ENCODE measurements at places on chromosomes 12 and 14.

DNA sequence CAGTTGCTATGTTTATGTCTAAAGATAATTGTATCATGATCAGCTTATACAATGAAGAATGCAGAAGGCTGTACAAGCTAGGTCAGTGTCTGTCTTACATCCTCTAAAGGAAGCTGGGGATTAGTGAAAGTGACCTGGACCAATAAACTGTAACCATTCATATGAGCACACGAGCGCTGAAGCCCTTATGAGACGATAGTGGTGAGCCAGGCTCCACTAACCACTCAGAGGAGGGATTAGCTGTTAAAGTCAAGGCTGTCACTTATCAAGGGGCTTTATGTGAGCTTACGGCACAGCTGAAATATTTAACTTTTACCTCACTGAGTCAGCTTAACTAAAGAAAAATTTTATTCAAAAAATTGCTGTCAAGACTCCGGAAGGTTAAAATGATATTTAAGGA, 30.3 kb downstream of the NDUFA12 start:
- DNase-seq, result no peak

GRCh38 chr14:42140831-42141279, 534.2 kb downstream of the LRFN5 start:
- DNase-seq, result peak; percentile 10

DNA sequence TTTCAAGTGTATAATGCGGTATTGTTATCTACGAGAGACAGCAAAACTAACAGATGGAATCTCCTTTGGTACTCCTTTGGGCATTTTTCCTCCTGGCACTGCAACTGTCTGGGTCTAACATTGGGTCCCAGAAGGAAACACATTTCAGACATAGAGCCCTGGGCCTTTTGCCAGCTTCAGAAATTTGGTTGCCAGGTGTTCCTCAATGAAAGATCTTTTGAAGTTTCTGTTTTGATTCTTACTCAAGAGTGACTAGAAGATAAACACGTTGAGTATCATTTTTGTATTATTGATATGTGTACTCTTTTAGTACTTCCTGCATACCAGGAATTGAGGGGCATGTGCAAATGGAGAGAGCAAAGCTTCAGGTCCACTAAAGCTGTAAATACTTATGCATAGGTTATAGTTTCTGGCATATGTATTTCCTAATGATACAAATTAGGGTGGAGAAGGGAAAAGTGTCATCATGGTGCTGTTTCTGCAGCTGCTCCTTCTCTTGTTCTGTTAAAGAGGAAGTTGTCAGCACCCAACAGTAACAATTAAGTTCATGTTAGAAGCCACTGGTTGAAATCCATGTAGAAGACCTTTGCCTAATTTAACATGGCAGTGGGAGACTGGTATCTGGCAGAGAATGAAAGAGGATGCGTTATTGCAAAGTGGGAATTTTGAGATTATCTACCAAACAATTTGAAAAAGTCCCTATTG, 53.5 kb downstream of the SLC38A6 start:
- DNase-seq, result no peak

DNA sequence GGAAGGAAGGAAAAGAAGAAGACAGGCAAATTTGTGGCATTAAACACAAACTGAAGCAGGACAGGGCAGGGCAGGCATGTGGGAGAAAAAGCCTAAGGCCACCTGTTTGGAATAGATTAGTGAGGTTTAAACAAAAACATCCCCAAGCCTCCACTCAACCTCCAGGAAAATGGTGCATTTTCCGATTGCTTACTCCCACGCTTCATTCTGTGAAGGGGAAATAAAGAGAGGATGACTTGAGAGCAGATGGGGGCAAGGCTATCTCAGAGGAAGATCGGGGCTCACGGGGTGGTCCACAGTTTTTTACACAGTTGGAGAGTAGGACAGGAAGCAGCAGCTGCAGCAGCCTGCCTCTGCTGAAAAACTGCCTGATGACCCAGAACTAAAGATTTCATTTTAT, 250.9 kb downstream of the DUSP6 start:
- no peak for DNase-seq

DNA sequence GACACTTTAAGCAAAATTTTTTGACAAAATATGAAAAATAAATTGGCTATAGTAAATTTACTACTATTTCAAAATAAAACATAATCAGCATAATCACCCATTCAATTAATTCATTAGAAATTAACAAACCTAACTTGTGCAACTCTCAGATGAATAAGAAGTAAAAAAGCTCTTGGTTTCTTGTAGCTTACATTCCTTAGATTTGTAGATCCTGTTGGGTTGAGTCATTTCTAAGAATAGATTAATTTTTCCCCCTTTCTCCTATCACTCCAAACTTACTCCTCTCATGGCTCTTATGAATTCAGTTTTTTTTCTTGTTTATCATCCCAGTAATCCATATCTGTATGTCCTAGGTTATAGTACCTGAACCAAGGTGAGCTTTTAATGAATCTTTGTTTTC, 230.9 kb upstream of the LRIG3 start:
- peak; percentile 63 for DNase-seq

DNA sequence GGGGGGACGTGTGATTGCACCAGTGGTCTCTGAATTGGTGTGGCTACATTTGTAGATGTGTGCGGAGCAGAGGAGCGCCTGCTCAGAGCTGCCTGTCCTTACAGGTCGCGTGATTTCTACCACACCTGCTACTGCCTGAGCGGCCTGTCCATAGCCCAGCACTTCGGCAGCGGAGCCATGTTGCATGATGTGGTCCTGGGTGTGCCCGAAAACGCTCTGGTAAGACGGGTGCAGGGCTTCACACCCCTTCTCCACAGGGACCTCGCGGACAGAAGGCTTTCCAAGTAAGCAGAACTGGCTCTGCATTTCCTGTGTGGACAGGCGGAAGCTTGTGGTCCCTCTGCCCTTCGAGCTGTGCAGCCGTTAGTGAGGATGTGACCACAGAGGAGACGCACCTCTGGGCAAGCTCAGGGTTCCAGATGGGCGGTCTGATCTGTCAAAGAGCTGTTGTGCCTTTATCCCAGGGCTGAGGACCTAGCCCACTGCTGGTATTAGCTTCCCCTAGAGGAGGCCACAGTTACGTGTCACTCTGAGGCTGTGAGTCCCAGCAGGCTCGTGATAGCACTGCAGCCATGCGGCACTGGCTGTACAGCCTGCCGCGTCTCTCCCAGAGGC, 47.7 kb downstream of the MAX start:
- no peak for DNase-seq

Measured in GM03348 (cell line).